ENCODE measurements at places on chromosomes 2 and 18.

GRCh38 chr2:10034333-10035052 lies 8.9 kb upstream of the KLF11 start:
- no peak for DNase-seq

GRCh38 chr2:71787476-71788185 lies 334.3 kb downstream of the DYSF start:
- no peak for DNase-seq

DNA sequence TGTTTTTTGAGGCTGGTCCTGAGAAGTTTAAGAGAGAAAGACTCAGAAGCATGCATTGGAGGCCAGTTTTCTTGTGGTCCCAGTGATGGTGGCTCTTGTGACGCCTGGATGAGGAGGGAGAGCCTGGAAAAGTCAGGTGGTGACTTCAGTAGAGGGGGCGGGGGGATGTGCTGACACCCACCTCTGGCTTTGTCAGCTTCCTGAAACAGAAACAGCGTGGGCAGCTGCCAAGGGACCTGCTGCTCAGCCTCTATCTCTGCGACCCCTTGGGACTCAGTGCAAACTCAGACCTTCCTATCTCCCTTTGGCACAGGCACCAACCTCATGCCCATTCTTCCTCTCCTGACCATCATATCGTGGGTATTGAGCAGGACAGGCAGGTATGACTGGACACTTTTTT lies 6.4 kb downstream of the TGFBRAP1 start:
- DNase-seq, result no peak

GRCh38 chr2:16548036-16548435 lies 117.6 kb downstream of the CYRIA start:
- DNase-seq, result no peak

- no peak for DNase-seq
These were observed 26.5 kb upstream of the CREB1 start for GRCh38 chr2:207503234-207503633.

- no peak for DNase-seq
These were observed 435 bp upstream of the ARHGAP25 start for GRCh38 chr2:68734176-68734575.

DNA sequence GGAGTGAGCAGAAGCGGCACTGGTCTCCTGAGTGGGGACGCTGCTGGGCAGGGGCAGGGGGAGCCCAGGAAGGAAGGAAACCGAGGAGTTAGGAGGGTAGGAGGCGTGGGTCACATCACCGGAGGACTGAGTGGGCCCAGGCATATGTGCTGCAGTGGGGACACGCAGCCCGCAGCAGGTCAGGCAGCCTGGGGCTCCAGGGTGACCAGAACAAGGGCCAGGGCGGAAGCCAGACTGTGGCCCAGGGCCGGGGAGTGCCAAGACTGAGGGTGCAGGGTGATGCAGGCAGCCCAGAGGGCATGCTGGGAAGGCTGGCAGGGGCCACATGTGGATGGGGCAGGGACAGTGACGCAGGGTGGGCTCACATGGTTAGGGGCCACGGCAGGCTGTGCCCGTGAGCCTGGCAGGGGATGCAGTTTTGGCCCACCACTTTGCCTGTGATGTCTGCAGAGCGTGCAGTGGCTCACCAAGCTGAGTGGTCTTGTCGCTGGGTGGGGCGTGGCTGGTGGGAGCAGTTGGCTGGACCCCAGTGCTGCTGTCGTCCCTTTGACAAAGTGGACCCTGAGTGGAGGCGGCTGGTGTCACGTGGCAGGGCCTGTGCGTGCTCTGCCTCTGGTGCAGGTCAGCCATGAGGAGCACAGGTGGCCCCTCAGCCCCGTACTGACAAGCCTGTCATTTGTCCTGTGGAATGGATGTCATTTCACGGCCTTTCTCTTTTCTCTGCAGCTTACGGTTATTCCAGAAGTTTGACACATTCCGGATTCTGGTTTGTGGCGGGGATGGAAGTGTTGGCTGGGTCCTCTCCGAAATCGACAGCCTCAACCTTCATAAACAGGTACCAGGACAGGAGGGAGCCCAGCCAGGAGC lies 87.1 kb downstream of the DGKD start:
- no peak for DNase-seq

- no peak for DNase-seq
These were observed 12.4 kb downstream of the EHD3 start for GRCh38 chr2:31246184-31246852.

DNA sequence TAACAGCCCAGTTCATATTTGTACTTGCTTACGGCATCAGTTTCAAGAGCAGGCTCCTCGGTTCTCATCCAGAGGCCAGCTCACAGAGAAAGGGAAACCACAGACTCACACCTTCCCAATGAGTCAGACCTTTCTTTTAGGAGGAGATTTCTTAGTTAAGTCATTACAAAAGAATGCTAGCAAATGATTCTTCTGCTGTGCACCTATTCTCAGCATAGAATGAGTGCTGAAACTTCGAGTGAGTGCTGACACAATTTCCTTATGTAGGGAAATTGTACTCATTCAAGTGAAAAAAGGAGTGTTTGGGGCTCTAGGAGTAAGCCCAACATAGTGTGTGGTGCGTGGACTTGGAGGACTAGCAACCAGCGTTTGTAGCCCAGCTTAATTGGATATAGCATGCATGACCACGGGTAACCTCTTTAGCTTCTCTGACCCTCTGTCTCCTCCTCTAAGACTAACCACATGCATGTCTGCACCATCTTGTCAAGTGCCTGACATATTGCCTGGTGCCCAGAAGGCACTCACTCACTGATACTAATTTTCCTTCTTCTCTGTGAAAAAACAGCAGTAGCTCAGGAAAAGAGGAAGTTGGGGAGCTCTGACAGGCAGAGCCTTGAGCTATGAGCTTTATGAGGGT lies 87.0 kb downstream of the ALPK2 start:
- DNase-seq, result peak; percentile 2

DNA sequence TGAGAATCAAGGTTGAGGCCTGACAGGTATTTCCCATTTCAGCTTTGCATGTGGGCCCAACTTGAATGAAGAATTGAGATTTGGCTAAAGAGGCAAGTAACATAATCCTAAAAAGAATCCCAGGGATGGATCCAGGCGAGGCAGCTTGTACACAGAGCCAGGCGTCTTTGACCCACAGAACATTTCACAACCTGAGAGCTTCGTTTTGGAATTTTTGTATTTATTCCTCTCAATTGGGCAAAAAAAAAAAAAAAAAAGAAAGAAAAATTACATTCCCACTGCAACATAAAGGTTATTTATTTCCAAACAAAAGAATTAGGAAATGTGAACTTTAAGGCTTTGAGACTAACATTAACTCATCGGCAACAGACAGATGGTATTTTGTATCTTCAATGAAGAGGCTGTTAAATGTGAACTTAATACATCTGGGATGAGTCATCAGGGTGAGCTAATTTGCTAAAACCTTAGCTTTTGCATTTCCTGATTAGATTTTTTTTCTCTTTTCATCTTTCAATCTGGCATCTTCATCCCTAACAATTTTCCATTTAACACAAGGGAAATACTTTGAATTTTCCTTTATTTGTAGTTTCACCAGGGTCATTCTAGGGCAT lies 478.5 kb upstream of the TNP1 start:
- no peak for DNase-seq

DNA sequence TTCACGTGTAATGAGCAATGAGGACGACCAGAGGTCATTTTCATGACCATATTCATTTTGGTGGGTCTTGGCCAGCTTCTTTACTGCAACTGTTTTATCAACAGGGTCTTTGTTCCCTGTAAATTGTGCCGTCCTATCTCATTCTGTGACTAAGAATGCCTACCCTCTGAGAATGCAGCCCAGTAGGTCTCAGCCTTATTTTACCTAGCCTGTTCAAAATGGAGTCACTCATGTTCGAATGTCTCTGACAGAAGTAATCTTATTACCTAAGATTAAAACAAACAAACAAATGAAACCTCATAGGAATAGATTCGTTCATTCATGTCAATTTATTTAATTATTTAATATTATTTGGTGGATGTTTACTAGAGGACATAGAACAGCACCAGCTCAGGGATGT lies 714.8 kb downstream of the ADCYAP1 start:
- DNase-seq, result no peak

DNA sequence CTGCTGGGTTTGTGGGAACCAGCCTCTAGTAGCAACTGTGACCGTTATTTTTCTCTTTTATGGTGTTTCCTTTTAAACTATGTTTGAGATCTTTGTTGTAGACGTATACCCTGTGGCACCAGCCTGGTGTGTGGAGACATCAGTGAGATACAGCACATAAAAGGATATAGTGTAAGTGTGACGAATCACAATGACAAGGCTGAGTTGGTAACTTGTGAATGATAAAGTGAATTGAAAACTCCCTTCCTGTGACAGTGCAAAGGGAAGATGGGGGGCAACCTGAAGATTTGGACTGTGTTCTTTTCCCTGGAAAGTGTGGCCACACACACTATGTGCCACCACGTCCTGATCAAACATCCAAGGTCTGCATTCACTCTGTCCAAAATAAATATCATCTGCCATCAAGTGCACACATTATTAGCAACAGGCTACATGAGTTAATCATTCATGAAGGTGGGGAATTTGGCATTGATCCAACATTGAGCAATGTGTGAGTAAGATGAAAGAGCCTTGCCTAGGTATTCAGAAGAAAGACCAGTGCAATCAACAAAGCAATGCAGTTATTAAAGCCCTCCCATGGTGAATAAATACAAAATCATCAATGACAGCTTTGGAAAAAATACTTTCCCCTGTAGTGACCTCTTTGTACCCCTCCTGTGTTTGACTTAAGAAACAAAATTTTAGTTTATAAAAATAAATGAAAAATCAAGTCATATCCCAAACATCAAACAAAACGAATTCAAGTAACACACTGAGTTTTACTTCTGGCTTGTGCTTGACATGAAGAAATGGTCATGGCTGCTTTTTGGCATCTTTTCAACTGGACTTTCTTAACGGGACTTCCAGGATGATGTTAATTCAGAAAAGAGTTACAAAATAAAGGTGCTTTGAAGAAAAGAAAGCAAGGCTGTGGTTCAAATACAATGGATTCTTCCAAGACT lies 1280.5 kb upstream of the ZEB2 start:
- no peak for DNase-seq

- no peak for DNase-seq
These were observed 4.8 kb upstream of the RNF138 start for GRCh38 chr18:32086881-32087280.

DNA sequence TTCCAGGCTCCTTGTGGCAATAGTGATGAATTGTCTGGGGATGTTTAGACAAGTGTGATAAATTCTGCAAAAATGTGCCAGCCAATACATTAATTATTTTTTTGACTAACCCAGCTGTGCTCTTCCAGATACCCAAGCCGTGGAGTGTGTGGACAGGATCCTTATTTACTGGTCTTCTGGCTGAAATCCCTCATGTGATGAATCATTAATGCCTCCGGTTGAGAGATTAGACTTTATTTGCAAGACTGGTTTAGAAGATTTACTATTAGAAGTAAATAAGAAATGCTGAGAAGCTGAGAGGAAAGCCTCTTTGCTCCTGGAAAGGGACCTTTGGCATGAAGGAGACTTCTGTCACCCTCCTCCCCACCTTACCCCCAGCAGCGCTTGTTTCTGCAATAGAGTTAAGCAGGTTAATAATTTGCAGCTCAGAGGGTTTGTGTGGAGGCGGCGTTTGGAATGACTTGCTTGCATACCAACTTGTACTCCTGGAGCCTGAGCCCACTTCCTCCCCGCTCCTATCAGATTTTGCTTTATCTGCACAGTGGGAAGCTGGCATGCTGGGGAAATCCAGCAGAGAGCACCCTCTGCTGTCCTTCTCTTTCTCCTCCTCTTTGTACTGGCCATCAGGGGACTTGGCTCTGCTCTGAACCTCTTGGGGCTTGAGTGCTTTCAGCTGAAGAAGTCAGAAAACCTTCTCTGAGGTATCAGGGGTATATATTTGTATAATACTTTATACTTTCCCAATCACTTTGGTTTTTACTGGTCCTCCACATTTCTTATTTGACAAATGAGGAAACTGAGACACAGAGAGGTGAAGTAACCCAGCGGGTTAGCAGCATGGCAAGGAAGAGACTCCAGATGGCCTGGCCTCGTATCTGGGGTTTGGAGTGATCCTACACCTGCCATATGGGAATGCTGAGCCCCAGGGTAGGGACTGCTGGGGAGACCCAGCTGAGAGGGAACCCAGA lies 16.3 kb downstream of the SLC3A1 start:
- no peak for DNase-seq

DNA sequence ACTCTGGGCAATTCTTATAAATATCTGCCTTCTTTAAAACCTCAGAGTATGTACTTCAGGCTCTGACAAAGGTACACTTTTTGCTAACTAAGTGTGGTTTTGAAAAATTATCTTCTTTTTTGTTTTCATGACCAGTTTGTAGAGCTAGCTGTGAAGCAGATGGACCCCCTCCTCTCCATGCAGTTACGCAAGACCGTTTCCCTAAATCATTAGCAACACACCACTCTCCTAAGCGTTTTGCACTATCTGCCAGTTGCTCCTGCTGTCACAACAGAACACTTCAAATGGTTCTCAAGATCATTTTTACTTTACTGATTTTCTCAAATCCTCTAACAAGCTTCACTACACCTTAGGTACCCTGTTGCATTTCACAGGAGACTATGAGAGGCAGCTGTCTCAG lies 53.3 kb downstream of the GULP1 start:
- no peak for DNase-seq

- no peak for DNase-seq
These were observed 67.8 kb downstream of the PSMG2 start for GRCh38 chr18:12770469-12771219.

- no peak for DNase-seq
These were observed 77.0 kb upstream of the TMEM200C start for GRCh38 chr18:5972298-5972697.

- DNase-seq, result no peak
These were observed 843.8 kb upstream of the LRRTM1 start for GRCh38 chr2:81148323-81148722.

DNA sequence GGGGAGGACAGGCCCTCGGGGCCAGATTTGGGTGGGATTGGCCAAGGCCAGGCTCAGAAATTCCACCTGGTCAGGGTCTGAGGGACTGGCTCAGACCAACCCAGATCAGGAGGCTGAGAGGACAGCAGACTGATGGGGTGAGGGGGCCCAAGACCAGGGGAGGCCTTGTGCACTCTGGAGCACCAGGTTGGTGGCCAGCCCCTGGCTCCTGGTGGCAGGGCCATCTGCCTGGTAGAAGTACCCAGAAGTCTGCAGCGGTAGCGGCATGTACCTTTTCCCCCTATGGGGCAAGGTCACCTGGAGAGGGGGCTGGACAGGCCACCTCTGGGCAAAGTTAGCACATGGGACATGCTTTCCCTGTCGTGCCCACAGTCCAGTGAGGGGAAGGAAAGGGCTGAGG lies 21.2 kb upstream of the ODC1 start:
- no peak for DNase-seq

DNA sequence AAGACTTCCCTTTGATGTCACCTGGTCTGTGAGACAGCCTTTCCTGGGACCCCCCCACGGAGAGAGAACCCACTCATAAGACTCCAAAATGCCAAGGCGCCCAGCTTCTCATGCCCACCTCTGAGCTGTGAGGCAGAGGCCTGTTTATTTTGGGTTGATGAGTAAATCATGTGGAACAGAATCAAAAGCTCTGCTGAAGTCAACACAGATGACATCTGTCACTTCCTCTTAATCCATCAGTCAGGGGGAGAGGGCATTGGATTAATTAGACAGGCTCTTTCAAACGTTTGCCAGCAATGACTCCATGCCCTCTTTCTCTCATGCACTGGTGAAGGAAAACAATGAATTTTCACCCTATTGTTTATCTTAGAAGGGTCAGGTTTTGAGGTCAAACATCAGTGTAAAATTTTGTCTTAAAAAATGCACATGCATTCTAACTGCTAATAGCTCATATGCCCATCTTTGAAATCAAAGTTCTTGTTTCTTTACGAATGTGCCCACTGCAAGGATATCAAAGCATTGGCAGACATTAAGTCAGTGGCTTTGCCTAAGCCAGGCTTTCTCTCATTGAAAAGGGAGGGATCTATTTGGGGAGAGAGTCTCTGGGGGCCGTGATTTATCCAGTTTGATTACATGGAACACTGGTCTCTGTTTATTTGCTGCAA lies 184.1 kb downstream of the ACKR3 start:
- no peak for DNase-seq
